Germinal center (tissue), 1 donor: ENCODE measurements at places on chromosomes 7 and 10.

DNA sequence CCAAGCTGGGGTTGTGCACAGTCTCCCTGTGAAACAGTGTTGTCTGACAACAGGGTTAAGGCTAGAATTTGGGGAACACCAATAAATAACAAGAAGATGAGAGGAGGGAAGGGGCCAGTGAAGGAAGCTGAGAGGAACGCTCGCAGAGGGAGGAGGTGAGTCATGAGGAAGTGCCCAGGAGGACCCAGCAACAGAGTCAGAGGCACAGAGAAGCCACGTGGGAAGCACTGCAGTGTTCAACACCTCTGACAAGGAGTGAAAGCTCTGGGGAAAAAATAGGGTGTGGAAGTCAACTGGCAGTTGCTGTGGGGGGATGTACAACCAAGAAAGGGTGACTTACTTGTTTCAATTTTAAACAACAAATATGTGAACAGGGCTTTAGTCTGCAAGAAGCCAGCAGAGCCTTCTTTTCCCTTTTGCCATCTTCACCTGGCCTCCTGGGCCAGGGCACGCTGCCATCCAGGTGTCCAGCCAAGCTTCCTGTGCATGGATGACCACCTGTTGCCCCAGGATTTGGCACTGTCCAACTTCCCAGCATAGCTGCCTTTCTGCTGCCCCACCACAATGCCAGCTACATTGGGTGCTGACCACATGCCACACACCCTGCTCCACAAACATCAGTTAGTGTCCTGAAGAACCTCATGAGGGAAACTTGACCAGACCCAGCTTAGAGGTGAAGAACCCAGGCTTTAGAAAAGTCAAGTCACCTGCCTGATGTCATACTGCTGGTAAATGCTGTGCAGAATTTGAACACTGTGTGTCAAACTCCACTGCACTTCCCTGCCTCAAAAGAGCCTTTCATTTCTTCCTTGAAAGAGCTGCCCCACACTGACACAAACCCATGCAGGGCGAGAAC is 69.6 kb downstream of the ATXN7L1 start:
- peak; percentile 49 for DNase-seq

- no peak for DNase-seq
Measured at GRCh38 chr7:43318188-43318770, 205.8 kb downstream of the HECW1 start.

GRCh38 chr7:137873524-137873923 is 26.8 kb upstream of the DGKI start:
- no peak for DNase-seq

DNA sequence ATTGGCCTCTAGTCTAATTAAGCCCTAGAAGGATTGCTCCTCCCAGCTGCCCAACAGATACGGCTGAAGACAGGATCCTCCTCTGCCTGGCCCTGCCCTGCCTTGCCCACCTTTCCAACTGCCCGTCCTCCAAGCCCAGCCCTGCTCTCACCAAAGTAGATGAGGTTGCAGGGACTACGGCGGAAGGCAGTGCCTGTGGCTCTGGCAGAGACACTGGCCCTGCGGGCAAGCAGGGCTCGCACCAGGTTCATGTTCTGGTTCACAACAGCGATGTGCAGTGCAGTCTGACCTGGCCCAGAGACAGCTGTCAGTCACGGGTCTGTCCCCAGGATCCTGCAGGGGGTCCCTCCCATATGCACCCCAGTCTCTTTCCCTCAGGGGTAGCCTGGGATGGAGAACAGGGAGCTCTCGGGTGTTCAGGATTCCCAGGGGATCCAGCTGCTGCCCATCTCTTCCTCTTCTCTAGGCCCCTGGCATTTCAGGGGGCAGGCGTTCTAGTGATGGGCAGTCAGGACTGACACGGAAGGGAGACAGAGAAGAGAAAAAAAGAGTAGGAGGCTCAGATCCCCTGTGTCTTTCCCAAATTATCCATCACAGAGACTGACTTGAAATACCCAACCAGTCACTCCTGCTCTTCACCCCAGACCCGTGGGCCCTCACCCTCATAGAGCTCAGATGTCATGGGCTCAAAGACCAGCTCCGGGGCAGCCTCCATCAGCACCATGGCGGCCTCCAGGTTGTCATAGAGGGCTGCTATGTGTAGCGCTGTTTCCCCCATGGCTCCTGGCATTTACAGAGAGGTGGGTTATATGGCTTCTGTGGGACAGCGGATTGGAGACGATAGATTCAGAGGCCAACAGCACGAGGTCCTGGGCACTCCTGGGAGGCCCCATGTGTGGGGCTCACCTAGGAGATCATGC is 8.3 kb downstream of the TRPV6 start:
- no peak for DNase-seq

GRCh38 chr7:36937754-36938563 is 213.7 kb upstream of the AOAH start:
- peak; percentile 6 for DNase-seq
